Frontal cortex (tissue), 4 donors: ENCODE measurements at places on chromosomes 12 and 14. TPM values are rescaled to one million over a fixed set of nuclear protein-coding genes. Genes with fewer than 3 reads are reported as not detected.

Gene PRIM1
- 31.0 TPM for total RNA-seq

Gene TDP1
- total RNA-seq = 37.1 TPM

Gene KRT72
- total RNA-seq = not detected

Gene OR6C2
- total RNA-seq = not detected

Gene KICS2
- 6.5 TPM for total RNA-seq

Gene CPNE8
- 32.6 TPM for total RNA-seq

Gene ALDH2
- total RNA-seq = 24.1 TPM

Gene COX8C
- total RNA-seq = not detected

Gene TMEM119
- total RNA-seq = 0.82 TPM

Gene GPR84
- not detected for total RNA-seq

Gene BCL11B
- 58.3 TPM for total RNA-seq

Gene SELPLG
- total RNA-seq = 1.2 TPM

Gene KRT78
- not detected for total RNA-seq

Gene SYCP3
- total RNA-seq = 0.82 TPM
